ENCODE measurements at places on chromosomes 3 and 15. TPM values are rescaled to one million over a fixed set of nuclear protein-coding genes. Genes with fewer than 3 reads are reported as not detected.

DNA sequence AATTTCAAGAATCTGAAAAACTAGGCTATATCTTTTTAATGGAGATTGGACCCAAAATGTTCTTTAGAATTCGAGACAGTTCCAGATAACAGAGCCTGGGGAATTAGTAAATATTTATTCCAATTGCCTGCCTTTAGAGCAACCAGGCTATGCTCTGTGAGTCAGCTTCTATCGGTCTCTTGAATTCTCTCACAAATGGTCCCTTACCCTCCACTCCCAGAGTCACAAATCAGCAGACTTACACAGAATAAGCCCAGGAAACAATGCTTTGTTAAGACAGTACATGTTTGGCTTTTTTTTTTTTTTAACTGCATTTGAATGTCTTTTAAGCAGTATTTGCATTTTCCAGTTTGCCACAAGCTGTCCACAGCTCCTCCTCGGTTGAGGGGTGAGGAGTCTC lies 460.7 kb upstream of the CBLB start:
- no peak for DNase-seq

- DNase-seq = no peak
Observed at GRCh38 chr3:117408811-117409210, 699.2 kb downstream of the TUSC7 start.

DNA sequence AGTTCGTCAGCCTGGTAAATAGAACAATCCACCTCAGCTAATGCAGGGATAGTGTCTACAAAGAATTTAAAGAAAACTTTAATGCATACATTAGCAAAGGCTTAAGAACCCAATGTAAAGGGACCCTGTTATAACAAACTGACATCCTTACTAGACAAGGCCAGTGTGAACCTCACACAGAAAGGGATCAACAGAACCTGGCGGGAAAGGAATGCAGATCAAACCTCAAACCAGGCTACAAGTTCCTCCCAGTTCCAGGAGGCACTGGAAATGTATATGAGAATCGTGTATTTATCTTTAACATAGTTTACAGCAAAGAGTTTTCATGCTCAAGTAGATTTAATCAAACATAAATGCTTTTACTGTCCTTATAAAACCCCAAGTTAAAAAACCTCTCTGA lies 37.6 kb upstream of the ATP11B start:
- DNase-seq = no peak

- DNase-seq = no peak
Observed at GRCh38 chr3:122358703-122359032, 24.4 kb downstream of the MIX23 start.

DNA sequence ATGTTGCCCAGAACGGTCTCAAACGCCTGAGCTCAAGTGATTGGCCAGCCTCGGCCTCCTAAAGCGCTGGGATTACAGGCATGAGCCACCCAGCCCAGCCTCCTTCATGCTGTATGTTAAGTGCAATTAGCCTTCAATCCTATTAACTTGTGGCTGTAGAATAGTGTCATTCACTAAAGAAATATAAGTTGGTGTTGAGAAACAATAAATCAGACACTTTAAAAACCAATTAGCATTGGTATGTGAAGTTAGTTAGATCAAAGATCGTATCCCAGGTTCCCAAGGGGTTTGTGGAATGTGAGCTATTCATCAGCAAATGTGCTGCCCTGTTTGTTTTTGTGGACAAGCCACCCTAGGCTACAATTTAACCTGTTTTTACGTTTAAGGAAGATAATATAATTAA lies 11.0 kb upstream of the PIK3CB start:
- no peak for DNase-seq

DNA sequence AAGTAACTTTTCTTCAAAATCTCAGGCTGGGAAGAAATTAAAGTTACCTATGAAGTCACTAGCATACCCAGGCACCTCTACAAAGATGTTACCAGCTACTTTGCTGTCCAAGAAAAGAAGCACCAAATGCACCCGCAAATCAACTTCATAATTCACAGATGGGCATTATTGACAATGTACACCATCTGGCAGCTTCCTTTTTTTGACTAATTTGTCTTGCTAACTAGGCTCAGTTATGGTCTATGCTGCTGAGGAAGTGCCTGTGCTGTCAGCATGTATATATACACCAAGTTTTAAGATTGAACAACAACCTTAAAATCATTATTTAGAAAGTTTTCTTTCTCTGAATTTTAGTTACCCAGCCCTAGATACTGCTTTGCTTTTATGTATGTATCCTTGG lies 93.8 kb downstream of the NSUN3 start:
- no peak for DNase-seq

The WDR72 gene
- polyA plus RNA-seq = 61.7 TPM

The SLC15A2 gene
- polyA plus RNA-seq = 15.1 TPM

Data from left renal cortex interstitium (tissue), 4 donors.